ENCODE measurements at places on chromosomes 7 and 10. TPM values are rescaled to one million over a fixed set of nuclear protein-coding genes. Genes with fewer than 3 reads are reported as not detected.
A peak's percentile ranks its signal among the peaks of the same experiment; 100 is the strongest.

GRCh38 chr10:80466724-80467326 is 12.7 kb downstream of the TSPAN14 start:
- no peaks in the 10 kb centered on the region for H3K36me3 ChIP-seq
- no peaks in the 10 kb centered on the region for H3K27me3 ChIP-seq
- H3K4me1 ChIP-seq = peaks cover 46% of the 10 kb centered on the region
- DNase-seq = no peak
- no peak overlapping the region for H3K4me3 ChIP-seq

The EBLN1 gene
- not detected for total RNA-seq

The NODAL gene
- total RNA-seq = not detected

DNA sequence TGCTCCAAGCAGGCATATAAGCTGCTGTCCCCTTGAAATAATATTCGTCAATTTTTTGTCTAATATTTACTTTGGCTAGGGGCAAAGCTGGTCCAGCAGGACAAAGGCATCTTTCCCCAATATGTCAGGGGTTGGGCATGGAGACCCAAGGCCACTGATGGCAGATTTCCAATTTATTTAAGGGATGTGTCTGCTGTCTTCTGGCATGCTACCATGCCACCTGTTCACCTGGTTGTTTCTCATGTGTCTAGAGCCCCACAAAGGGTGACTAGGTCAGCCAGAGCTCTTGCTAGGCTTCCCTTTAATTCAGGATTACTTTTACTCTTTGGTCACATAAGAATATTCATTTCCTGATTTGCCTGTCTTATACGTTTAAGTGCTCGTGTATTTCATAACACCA is 22.1 kb upstream of the SYPL1 start:
- no peak overlapping the region for H3K4me3 ChIP-seq
- no peak overlapping the region for H3K27ac ChIP-seq
- H3K27me3 ChIP-seq = no peaks in the 10 kb centered on the region

The TTYH3 gene
- total RNA-seq = 25.2 TPM

DNA sequence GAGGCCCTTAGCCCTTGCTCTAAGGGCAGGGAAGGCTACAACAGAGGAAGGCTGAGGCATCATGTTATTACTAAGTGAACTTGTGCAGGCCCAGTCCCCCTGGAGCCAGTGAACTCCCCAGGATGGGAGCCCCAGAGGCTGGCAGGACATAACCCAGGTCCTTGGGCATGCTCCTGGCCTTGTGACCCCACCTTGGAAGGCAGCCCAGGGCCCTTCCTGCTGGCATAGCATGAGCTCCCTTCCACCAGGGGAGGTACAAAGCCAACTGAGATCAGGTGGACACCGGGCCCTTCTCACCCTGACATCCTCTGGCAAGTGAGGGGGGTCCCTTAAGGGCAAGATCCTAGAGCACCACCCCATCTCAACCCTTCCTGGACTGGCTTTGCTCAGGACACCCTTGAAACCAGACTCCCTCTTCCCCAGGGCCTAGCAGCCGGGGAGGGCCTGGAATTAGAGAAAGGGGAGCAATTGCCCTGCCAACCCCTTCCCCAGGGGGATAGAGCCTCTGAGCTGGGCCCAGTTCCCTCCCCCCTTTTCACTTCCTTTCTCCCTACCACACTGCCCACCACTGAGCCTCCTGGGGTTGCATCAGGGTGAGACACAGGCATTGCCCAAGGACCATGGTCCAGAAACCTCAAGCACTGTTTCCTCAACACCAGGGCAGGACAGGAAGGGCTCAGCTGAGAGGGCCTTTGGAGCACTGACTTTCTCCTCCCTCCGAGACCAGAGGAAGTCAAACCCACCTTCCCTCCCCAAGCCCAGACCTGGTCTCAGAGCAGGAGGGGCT is 1.8 kb upstream of the VSIR start:
- H3K36me3 ChIP-seq = no peaks in the 10 kb centered on the region
- no peak overlapping the region for H3K4me3 ChIP-seq
- no peak overlapping the region for H3K27ac ChIP-seq
- H3K27me3 ChIP-seq = no peaks in the 10 kb centered on the region
- peaks cover 16% of the 10 kb centered on the region for H3K4me1 ChIP-seq
- no peak for DNase-seq

The ANKRD61 gene
- total RNA-seq = not detected

GRCh38 chr10:8102708-8103401 is 48.4 kb downstream of the GATA3 start:
- H3K36me3 ChIP-seq = no peaks in the 10 kb centered on the region
- no peak for DNase-seq
- no peak overlapping the region for H3K27ac ChIP-seq

DNA sequence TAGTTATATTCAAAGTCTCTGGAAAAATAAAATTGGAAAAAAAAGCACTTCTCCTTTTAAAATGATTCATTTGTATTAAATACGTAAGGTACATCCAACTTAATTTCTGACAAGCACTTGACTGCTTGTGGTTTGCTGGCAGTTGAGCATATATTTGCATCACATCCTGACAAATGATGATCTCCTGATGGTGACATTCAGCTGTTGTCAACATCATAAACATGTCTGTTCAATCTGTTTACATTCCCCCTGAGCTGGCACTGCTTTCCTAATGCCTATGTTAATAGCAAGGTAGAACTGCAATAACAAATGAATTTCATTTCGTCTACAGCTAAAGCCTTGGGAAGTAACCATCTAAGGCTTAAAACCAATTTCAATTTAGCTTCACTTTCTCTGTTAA is 24.4 kb downstream of the TSPAN12 start:
- DNase-seq = no peak
- H3K27me3 ChIP-seq = no peaks in the 10 kb centered on the region
- no peaks in the 10 kb centered on the region for H3K36me3 ChIP-seq
- no peaks in the 10 kb centered on the region for H3K4me1 ChIP-seq
- H3K27ac ChIP-seq = no peak overlapping the region

- H3K27me3 ChIP-seq = no peaks in the 10 kb centered on the region
- H3K4me1 ChIP-seq = no peaks in the 10 kb centered on the region
- H3K4me3 ChIP-seq = no peak overlapping the region
- peak; percentile 84 for DNase-seq
These were observed 41.7 kb upstream of the LOXL4 start for GRCh38 chr10:98309366-98310355.

DNA sequence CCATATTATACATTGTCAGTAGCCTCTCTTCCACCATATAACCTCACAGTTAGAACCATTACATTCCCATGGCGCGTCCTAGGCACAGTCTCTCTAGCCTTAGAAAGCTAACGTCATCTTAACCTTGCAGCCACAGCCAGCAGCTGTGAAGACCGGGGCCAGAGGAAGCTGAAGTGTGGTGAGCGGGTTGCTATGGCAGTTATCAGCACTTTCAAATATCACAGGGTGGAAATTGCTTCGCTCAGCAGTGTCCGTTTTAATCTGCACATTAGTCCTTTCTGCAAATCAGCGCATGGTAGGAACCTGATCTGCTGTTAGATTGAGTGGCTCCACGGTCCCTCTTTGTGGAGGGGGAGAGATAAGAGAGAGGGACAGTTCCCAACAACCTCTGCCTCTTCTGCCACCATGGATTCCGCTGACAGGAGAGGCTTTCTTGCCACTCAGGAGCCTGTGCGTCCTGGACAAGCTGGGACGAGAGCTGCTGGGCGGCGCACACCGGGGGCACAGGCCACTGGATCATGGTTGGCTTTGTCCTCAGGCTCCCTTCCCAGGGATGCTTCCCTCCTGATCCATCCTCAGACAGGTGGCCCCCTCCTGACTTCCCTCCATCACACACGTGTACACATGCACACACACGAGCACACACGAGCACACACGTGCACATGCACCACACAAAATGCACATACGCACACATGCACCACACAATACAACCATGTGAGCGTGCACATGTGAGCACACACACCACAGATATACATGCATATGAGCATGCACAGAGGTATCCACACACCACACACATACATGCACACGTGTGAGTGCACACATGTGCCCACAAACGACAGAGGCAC is 93.8 kb downstream of the WDR37 start:
- H3K27ac ChIP-seq = no peak overlapping the region
- no peak for DNase-seq
- no peaks in the 10 kb centered on the region for H3K27me3 ChIP-seq
- H3K36me3 ChIP-seq = no peaks in the 10 kb centered on the region

The CNPY4 gene
- total RNA-seq = 22.0 TPM

GRCh38 chr10:106897719-106898118 is 266.8 kb downstream of the SORCS1 start:
- H3K36me3 ChIP-seq = no peaks in the 10 kb centered on the region
- H3K4me1 ChIP-seq = peaks cover 2% of the 10 kb centered on the region
- no peak overlapping the region for H3K4me3 ChIP-seq
- H3K27ac ChIP-seq = peak overlapping the region; percentile 33
- no peaks in the 10 kb centered on the region for H3K27me3 ChIP-seq
- DNase-seq = peak; percentile 60
